ENCODE measurements at places on chromosomes 7 and 10.

GRCh38 chr7:137231167-137231566, 112.4 kb downstream of the PTN start:
- DNase-seq = no peak

DNA sequence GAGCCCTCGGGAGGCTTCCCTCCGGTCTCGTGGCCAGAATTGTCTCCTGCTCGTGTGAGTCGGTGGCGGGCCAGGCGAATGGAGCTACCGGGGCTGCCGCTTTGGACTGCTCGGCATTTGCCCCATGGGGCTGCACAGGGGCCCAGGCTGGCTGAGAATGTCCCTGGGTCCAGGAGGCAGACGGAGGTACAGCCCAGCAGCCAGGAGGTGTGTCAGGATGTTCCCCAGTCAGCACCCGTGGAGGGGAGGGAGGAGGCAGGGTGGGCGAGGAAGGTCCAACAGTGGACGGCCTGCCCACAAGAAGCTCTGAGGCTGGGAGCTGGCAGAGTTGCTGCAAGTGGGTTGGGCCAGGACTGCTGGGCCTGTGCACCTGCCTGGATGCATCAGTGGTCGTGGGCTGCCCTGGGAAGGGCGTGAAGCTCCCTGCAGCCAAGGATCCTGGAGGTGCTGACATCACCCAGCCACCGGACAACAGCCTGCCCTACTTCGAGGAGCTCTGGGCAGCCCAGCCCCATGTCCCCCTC, 46.4 kb downstream of the PDGFA start:
- DNase-seq = no peak

GRCh38 chr7:47026780-47027361, 555.0 kb downstream of the TNS3 start:
- DNase-seq = no peak

DNA sequence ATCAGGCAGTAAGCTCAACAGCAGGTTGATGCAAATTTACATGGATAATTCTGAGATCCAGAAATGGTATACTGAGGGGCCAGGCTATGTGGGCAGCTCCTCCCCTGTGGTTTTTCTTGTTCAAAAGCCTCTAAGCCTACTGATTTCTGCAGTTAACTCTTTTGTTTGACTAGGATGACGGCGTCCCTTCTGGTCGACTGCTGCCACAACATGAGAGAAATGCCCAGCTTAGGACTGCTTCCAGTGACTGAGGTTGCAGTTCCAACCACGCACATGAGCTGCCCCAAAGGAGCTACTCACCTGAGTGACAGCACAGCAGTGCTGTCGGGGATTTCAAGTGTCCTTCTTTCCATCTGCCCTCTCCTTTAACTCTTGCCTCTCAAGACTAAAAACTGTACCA, 973.0 kb upstream of the GHITM start:
- DNase-seq = no peak

DNA sequence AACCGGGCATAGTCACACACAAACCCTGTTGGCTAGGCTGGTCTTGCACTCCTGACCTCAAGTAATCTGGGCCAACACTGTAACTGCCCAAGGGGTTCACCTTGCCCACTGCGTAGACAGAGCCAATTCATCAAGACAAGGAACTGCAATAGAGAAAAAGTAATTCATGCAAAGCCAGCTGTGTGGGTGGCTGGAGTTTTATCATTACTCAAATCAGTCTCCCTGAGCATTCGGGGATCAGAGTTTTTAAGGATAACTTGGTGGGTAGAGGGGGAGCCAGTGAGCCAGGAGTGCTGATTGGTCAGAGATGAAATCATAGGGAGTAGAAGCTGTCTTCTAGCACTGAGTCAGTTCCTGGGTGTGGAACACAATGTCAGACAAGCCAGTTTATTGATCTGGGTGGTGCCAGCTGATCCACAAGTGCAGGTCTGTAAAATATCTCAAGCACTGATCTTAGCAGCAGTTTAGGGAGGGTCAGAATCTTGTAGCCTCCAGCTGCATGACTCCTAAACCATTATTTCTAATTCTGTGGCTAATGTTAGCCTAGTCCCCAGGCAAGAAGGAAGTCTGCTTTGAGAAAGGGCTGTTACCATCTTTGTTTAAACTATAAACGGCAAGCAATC, 15.6 kb upstream of the FXYD4 start:
- DNase-seq = peak; percentile 76

DNA sequence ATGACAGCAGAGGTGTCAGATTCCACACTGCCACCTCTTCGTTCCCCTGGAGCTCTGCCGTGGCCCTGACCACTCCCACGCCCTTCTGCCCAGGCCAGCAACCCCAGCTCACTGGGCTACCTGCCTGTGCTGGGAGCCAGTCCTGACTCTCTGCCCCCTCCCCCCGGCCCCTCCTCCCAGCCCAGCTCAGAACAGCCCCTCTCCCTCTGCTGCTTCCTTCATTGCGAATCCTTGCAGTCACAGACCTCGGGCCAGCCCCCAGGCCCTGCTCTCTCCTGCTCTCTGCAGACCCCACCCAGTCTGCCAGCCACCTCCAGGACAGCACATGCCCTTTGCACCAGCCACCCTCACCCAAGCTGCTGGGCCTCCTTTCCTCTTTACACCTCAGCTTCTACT, 60.4 kb downstream of the TCERG1L start:
- no peak for DNase-seq

DNA sequence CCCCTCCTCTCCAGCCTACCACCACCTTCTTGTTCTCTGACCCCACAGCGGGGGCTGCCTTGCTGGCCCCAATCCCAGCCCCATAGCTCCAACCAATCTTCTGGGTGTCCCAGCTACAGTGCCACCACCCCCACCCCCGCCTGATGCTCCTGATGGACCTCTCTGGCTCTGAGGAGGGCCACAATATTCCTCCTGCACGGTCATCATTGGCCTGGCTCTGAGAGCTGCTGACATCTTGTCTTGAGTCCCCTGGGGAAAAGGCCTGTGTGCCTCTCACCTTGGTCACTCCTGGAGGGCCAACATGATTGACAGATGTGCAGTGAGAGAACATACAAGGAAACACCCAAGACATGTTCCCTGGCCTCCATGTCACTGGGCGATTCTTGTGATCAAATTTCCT, 7.6 kb downstream of the GDF2 start:
- DNase-seq = no peak

DNA sequence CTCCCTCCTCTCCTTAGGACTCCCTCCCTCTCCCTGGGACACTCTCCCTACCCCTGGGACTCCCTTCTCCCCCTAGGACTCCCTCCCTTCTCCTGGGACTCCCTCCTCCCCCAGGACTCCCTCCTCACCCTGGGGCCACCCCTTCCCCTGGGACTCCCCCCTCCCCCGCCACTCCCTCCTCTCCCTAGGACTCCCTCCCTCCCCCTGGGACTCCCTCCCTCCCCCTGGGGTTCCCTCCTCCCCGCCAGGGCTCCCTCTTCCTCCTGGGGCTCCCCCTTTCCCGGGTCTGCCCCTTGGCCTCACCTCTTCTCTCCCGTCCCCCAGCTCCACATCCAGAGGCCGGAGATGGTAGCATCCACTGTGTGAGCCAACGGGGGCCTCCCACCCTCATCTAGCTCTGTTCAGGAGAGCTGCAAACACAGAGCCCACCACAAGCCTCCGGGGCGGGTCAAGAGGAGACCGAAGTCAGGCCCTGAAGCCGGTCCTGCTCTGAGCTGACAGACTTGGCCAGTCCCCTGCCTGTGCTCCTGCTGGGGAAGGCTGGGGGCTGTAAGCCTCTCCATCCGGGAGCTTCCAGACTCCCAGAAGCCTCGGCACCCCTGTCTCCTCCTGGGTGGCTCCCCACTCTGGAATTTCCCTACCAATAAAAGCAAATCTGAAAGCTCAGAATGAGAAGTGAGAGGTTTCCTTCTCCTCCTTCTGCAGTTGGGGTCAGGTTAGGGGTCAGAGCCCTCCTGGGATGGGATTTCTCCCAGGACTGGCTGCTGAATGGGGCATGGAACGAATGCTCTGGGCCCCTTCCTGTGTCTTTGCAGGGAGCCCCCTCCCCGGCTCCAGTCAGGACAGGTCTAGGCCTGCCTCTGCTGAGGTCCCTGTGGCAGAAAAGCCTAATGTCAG, 1.4 kb upstream of the MUC17 start:
- no peak for DNase-seq

- no peak for DNase-seq
Observed at GRCh38 chr7:23383225-23383624, 84.1 kb downstream of the MALSU1 start.

- no peak for DNase-seq
Observed at GRCh38 chr7:143280566-143280965, 4.2 kb upstream of the TMEM139 start.
